Stimulated activated CD8-positive, alpha-beta memory T cell treated with anti-CD3 and anti-CD28 coated beads, Interleukin-15, amount 100 ng/mL, for 48 hours (primary cell): ENCODE measurements at places on chromosomes 13 and 19.
A peak's percentile ranks its signal among the peaks of the same experiment; 100 is the strongest.

- peak; percentile 11 for DNase-seq
Observed at GRCh38 chr13:110869805-110870706, 44.8 kb downstream of the ANKRD10 start.

- DNase-seq: no peak
Observed at GRCh38 chr19:39472746-39473442, 7.7 kb upstream of the TIMM50 start.

DNA sequence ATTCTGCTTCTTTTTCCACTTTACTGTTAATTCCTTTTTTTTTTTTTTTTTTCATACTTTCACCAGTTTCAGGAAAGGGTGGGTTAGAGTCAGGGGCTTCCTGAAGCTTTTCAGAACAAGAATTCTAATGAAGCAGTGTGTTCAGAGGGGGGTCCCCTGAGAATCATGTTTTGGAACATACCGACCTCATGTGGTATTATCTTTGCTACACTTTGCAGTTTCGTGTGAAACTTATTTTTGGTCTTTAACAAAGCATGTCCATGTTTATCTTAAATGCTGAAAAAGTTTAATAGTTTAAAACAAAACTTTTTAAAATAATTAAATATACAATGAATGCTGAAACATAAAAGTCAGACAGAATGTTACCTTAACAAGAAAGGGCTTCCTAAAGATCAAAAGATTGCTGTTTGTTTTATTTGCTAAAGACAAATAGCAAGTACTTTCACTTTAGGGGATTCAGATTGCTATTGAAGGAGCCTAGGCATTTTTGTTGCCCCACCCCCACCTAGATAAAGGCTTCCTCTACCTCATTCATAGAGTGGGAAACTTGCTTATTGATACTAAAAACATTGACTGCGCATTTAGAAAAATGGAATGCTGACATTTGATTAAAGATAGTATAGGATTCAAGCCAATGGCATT is 21.1 kb upstream of the POMP start:
- no peak for DNase-seq

GRCh38 chr19:1304197-1304924 is 18.7 kb downstream of the EFNA2 start:
- DNase-seq: no peak

GRCh38 chr13:43360892-43361610 is 337.7 kb downstream of the DNAJC15 start:
- DNase-seq: no peak

DNA sequence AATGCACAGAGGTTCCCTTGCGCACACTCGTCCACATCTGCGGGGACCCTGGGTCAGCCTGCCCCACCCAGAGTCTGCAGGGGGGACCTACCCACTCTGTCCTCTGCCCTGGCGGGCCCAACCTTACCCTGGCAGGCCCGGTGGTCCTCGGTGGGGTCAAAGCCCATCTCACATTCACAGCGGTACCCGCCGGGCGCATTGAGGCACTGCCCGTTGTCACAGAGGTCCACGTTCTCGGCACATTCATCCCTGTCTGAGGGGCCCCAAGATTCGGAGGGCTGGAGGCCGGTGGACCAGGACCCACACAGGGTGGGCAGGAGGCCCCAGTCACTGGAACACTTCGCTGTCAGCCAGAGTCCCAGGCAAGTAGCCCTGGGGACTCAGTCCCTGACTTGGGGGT is 38.5 kb downstream of the FBN3 start:
- DNase-seq: no peak

GRCh38 chr19:58218899-58219298 is 9.8 kb upstream of the ZNF544 start:
- DNase-seq: no peak

- DNase-seq: no peak
Observed at GRCh38 chr13:38518328-38518727, 168.5 kb upstream of the FREM2 start.

- DNase-seq: no peak
Observed at GRCh38 chr19:55042344-55042678, 4.2 kb upstream of the GP6 start.

- no peak for DNase-seq
Observed at GRCh38 chr19:679418-680286, 3.5 kb downstream of the FSTL3 start.

DNA sequence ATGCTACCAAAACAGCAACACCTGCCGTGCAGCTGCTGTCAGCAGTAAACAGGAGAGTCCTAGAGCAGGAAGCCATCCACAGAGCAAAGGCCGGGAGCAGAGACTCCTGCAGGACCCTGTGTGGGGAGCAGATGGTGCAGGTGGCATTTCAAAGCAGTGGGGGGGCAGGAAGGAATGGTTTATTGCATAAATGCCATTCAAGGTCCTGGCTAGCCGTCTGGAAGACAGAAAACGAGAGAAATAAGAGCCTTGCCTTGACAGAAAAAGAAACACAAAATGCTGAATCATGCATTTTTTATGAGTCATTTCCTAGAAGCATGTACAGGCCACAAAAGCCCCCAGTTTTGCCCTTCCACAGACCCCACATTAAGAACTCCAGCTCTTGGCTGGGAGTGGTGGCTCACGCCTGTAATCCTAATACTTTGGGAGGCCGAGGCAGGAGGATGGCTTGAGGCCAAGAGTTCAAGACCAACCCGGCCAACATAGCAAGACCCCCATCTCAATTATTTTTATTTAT is 5.4 kb downstream of the RSPH6A start:
- no peak for DNase-seq

- no peak for DNase-seq
Observed at GRCh38 chr19:11236324-11237301, 2.8 kb upstream of the ANGPTL8 start.

DNA sequence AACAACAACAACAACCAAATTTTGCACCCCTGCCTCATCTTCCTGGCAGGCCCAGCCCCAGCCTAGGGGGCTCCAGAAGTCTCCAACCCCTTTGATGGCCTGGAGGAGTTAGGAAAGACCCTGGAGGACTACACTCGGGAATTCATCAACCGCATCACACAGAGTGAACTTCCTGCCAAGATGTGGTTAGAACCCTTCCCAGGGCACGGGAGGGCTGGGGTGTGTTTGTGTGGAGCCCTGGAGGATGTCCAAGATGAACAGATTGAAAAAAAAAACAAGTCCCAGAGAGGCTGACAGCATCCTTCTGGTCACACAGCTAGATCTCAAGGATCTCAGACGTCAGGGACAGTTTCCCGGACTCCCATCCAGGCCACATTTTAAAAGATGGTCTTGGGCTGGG is 13.3 kb downstream of the APOC1 start:
- DNase-seq: no peak

DNA sequence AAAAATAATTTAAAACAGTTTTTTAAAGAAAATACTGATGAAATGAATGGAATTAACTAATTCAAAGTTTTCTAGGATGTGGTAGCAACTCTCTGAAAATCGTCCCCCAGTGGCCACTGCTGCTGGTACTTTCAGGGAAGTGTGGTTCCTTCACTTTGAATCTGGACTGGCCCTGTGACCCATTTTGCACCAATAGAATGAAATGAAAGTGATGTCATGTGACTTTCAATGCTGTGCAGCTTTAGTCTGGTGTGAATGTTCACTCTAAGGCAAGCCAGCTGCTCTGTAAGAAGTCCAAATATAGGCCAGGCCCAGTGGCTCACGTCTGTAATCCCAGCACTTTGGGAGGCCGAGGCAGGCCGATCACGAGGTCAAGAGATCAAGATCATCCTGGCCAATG is 26.4 kb upstream of the HNRNPA1L2 start:
- no peak for DNase-seq

- no peak for DNase-seq
Observed at GRCh38 chr13:100637796-100638195, 36.8 kb downstream of the TMTC4 start.

- DNase-seq: no peak
Observed at GRCh38 chr19:46376241-46377153, 29.6 kb downstream of the PPP5C start.

GRCh38 chr13:70784207-70784989 is 676.1 kb upstream of the KLHL1 start:
- DNase-seq: no peak

GRCh38 chr19:2984215-2984528 is 6.8 kb downstream of the TLE6 start:
- DNase-seq: no peak

- DNase-seq: no peak
Observed at GRCh38 chr13:24282256-24282655, 27.1 kb upstream of the C1QTNF9 start.

GRCh38 chr19:50476224-50476906 is at the start of the genes EMC10 and GARIN5A:
Gene EMC10, plus strand, starts transcription at chr19:50476507. Its CDS starts 38 bp downstream, at chr19:50476545.
Gene GARIN5A, minus strand, starts transcription at chr19:50476848. Its CDS starts 460 bp downstream, at chr19:50476388.
- DNase-seq: peak; percentile 94

DNA sequence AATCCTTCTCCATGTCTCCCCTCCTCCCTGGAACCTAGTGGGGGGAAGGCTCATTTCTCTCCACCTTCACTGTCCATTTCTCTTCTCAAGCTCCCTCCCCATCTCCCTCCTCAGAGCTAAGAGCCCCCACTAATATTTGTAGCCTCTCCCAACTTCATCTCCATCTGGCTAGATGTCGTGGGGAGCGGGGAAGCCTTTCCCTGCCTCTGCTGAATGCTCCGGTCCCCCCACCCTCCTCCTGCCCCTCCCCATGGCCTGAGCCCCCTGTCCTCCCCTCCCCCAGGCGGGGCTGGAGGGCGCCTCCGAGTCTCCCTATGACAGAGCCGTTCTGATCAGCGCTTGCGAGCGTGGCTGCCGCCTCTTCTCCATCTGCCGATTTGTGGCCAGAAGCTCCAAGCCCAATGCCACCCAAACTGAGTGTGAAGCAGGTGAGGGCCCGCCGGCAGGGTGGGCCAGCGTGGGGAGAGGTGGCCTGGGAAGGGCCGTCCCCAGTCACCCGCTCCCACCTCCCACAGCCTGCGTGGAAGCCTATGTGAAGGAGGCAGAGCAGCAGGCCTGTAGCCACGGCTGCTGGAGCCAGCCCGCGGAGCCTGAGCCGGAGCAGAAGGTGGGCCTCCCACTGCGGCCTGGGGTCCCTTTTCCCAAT is 1.0 kb downstream of the TMEM59L start:
- DNase-seq: no peak
